CD4-positive, CD25-positive, alpha-beta regulatory T cell (primary cell): ENCODE measurements at places on chromosomes 7 and 10. TPM values are rescaled to one million over a fixed set of nuclear protein-coding genes. Genes with fewer than 3 reads are reported as not detected.

Gene FOXI2
- not detected for total RNA-seq

Gene PPP1R9A
- total RNA-seq = not detected

Gene C7orf33
- not detected for total RNA-seq

Gene CNPY1
- total RNA-seq = not detected

DNA sequence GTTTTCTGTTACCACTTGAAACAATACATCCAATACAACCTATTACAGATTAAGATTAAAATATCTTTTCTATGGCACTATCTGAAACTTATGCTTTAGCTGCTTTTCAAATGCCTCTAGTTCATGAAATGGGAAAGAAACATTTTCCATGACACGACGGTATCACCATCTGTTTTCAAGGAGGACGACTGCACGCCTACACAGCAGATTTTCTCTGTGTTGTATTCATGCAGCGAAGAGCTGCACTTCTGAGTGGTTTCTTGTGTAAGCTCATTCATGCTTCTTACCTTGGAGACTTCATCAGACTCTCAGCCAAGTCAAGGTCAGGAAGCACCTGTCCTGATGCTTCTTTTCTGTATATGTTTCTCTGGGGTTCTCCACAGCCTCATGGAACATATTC is 179.2 kb downstream of the DYNC1I1 start:
- no peak for DNase-seq

DNA sequence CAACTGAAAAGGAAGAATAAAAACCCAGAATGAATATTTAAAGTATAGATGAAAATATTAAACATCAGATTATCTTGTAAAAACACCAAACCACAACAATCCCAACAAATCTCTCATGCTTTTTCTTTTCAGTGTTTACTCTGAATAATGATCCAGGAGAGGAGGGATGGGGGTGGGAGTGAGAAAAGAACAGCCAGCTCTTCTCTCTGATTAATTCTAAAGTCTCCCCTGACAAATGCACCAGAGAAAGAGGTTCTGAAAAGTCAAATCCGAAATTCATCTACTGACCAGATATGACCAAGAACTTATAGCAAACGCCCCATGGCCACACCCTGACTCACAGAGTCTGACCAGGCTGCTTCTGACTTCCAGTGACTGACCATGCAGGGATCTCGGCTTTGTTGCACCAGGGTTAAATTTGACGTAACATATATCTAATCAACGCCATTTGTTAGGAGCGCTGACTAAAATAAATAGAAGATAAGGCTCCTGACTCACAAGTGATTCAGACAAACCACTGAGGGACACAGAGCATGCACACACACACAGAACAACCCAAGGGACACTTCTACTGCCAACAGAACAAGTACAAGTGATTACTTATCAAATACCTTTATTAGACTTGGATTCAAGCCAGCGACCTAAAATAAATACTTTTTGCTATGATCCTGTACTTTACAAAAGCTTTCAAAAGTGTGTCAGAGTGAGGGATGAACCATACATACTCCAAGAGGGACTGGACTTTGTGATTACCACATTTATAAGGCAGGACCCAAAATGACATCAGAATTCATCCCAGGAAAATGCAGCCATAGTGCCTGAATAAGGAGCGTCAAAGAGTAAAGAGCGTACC is 9.3 kb upstream of the SPOCK2 start:
- DNase-seq = no peak

- DNase-seq = no peak
Observed at GRCh38 chr10:30583778-30584415, 45.7 kb downstream of the LYZL2 start.

- DNase-seq = no peak
Observed at GRCh38 chr10:111335826-111336225, 259.0 kb downstream of the ADRA2A start.

DNA sequence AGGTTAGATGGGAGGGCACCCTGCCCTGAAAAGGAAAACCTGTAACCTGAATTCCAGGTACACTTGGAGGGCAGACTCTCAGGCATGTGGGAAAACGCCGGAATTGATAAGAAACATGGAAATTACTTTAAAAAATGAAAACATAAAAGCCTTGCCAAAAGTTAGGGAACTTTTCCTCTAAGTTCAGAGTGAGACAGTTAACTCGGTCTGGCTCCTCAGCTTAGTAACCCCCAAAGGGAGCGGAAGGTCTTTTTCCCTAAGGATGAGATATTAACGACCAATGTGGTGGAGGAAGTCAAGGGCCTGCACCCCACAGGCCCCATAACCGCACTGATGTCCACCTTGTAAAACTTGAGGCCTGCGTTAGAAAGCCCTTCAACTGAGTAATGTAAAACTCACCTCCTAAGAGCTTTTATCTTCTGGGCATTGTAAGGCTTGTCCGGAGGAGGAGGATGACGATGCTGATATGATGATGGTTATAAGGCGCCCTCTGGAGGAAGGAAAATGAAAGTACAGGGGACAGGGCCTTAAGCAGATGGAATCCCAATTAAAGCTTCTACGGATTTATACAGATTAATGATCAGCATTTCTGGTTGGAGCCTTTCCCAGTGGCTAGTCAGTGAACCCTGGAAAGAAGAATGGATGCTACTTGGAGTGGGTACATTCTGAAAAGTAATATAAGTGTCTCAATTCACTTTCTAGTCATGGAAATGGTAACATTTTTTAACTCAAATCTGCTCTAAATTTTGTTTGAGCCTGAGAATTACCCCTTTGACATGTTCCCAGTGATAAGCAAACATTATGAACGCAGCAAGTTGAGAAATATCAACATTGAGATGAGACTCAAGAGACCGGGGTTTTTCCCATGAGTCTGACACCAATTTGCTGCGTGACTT is 694 bp downstream of the COL1A2 start:
- peak; percentile 61 for DNase-seq

DNA sequence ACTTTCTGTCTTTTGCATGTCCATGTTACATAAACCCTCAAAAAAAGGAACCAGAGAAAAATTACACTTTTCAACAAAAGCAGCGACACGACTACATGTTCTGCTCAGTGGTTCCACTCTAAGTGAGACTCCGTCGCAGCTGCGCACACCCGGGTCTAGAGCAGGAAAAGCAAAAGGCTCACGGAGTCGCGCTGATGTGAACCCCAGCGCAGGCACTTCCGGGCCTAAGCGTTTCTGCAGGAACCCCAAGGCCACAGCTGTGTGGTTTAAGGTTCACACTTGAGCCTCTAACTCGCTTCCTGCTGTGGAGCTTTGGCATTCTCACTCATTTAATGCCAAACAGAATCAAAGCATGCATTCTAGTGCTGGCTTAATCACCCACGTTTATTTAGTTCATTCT is 240.3 kb downstream of the DNAJB6 start:
- no peak for DNase-seq

DNA sequence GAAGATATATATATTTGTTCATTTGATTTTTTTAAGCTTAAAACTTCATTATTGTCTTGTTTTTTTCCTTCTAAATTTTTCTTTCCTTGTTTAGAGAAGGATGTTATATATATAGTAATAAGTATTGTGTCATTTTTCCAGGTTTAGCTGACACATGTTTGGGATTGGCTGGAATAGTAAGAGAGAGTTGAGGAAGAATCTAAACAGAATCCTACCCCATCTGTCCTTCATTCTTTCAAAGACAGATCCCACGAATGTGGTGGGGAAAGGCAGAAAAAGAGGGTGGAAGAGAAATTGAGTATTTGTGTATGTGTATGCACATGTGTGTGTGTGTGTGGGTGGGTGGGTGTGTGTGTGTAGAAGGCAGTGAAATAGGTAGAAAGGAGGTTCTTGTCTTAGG is 132.4 kb downstream of the SVIL start:
- no peak for DNase-seq

- no peak for DNase-seq
Observed at GRCh38 chr7:4133491-4134044, 548.5 kb upstream of the FOXK1 start.

- DNase-seq = peak; percentile 77
Observed at GRCh38 chr10:7525314-7526016, 114.6 kb upstream of the SFMBT2 start.

DNA sequence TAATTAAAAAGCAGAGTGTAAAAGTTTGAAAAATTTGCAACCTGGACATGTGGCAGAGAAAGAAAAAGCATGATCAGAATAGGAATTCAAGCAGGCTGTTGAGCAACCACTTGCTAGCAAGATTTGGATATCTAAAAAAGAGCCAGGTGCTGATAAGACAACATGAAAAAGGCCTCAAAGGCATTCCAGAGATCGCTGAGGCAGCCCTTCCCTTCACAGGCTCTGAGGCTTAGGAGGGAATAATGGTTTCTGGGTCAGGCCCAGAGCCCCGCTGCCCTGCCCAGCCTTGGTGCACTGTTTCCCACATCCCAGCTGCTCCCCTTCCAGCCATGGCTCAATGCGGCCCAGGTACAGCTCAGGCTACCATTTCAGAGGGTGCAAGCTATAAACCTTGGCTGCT is 64.1 kb upstream of the EEPD1 start:
- no peak for DNase-seq
